ENCODE measurements at places on chromosomes 2 and 18.

- DNase-seq: no peak
These were observed 122.9 kb downstream of the PRKRA start for GRCh38 chr2:178328037-178328436.

GRCh38 chr2:99841749-99842148 lies 300.6 kb downstream of the AFF3 start:
- DNase-seq: no peak

- no peak for DNase-seq
These were observed 17.0 kb downstream of the SMAD7 start for GRCh38 chr18:48933578-48934414.

DNA sequence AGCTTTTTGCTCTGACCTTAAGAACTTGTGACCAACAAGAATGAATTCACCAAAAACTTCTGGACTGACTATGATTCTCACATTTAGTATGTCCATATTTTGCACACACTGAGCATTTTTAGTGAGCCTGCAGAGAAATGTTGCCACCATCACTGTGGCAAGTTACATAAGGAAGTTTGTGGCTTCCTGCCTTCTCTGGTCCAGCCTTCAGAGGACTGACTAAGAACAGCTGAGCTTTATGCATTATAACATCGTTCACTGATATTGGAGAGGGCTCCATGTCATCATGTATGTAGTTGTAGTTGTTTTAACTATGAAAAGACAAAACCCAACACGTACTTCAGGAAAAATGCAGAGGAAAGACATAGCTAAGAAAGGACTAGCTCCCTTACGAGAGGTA lies 218.0 kb upstream of the CRIM1 start:
- DNase-seq: no peak

DNA sequence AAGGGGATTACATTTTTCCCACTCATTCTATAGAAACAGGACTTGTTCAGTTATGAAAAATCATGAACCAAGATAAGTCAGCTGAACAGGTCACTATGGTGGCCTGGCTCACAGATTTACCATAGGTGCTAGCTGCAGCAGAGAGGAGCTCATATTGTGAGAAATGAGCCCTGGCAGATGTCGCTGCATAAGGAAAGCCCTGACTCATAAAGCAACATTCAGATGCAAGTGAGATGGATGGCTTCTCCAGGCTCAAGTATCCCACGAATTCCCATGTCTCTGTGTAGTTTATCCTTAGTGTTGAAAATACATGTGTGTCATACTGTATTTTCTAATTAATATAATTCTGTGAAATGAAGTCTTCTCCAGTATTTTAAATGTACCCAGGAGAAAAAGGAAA lies 115.0 kb upstream of the LHCGR start:
- no peak for DNase-seq

DNA sequence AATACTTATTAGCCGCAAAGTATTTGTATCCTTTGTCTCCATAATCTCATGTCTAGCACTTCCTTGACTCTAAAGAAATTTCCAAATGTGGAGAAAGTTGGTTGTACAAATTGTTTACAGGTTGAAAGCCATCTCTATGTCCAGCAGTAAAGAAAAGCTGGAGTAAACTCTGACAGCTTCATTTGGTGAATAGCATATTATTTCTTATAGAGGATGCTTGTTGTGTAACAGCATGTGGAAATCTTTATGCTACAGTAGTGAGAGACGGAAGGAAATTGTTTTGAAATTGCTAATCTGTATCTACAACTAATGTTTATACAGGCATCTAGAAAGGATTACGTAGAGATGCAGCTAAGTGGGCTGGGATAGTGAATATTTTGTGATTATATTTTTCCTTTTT lies 78.5 kb downstream of the UGGT1 start:
- DNase-seq: no peak

All from activated CD8-positive, alpha-beta memory T cell treated with anti-CD3 and anti-CD28 coated beads for 1 hour (primary cell).